ENCODE measurements at places on chromosomes 12 and 14.

DNA sequence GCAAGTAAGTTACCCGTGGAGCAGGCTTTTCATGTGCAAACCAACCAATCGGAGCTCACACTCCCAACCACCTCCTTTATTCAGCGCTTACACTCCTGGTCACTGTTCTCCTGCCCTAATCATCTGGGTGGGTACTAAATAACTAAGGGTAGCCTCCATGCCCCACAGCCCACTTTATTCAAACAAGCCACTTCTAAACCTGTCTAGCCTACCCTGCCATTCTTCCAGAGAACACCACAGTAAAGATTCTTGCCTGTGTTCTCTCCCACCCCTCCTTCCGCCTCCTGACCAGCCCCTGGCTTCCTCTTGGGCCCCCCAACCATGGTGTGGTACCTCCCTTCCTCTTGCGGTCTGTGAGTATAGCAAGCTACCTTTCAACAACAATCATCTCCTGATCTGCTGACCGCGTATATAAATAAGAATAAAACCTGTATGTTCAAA is 581.9 kb downstream of the VRK1 start:
- DNase-seq = no peak

- DNase-seq = no peak
Observed at GRCh38 chr12:75020068-75020557, 189.5 kb downstream of the KCNC2 start.

DNA sequence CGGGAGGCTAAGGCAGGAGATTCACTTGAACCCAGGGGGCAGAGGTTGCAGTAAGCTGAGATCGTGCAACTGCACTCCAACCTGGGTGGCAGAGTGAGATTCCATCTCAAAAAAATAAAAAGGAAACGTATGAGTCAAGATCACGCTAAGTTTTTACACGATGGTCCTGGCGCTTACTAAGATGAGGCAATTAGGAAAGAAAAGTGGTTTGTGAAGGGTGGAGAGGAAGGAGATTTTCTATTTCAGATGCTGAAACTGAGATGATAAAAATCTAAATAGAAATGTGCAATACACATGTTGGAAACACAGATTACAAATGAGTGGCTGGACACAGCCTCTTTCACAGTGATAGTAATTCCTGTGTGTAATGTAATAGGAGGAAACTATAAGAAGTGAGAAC is 63.2 kb downstream of the KDM5A start:
- DNase-seq = no peak

- no peak for DNase-seq
Observed at GRCh38 chr12:81187686-81188085, 109.8 kb downstream of the ACSS3 start.

GRCh38 chr12:9319044-9319841 is 111.0 kb upstream of the PZP start:
- no peak for DNase-seq

GRCh38 chr12:49962861-49963765 is 1.4 kb downstream of the AQP5 start:
- no peak for DNase-seq

- DNase-seq = no peak
Observed at GRCh38 chr14:32230695-32231280, 27.7 kb upstream of the RNU6-8 start.

- peak; percentile 43 for DNase-seq
Observed at GRCh38 chr12:9793779-9794395, 33.2 kb upstream of the CD69 start.

DNA sequence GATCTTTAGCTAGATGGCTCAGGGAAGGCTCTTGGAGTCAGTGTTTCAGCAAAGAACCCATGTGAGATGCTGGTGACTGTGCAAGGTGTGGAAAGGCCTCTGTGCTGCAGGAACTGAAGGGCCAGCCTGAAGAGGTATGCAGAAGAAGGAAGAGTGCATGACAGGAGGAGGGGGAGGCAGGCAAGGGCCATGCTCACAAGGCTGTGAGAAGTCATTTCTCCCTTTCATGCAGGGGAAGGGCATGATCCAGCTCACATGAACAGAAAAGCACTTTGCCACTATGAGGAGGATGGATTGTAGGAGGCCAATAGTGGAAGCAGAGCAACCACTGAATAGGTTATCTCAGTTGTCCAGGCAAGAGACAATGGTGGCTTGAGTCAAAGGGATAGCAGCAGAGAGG is 83.7 kb downstream of the SSPN start:
- no peak for DNase-seq

DNA sequence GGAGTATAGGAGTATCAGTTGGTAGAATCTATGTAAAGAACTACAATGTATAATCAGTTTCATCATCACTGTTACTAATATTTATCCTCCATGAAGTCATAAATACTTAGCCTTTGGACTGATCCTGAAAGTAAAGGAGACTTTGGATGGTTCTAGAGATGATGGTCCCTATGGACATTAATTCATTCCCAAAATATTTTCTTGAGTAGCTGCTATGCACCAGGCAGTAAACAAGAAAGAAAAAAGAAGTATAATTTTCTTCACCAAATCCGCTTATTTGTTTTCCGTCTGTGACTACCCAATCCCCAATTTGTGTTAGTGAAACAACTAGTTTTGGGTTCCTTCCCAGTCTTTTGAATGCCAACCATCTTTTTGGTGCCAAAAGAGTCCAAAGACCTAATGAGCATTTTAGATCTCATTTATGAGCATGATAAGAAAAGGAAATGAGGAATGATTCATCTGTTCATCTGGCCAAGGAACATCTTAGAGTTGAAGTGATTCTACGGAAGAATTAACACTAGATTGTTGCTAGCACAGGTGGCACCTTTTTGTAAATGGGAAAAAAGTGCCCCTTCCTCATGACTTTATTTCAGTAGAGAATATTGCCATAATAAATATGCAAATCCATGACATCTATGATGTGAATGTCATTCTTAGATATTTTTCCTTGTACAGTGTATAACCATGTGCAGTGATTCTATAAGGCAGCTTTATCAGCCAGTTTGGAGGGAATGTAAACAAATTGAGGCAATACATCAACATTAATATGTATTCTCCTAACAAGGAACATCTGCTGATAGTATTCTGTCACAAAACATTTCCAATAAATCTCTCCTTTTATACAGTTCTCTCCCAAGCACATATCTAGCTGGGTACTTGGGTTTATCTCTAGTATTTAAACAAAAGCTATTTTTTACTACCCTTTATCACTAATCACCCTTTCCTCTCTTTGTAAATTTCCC is 85.1 kb upstream of the CCDC91 start:
- DNase-seq = no peak

- no peak for DNase-seq
Observed at GRCh38 chr14:72541546-72541945, 352.4 kb downstream of the DPF3 start.
